Hematopoietic multipotent progenitor cell treated with erythropoietin and hydrocortisone succinate and interleukin-3 and kit ligand, for 8 days (in vitro differentiated cells): ENCODE measurements at places on chromosomes 6 and 20.

GRCh38 chr6:54112151-54112650, 958 bp downstream of the MLIP start:
- DNase-seq: no peak

DNA sequence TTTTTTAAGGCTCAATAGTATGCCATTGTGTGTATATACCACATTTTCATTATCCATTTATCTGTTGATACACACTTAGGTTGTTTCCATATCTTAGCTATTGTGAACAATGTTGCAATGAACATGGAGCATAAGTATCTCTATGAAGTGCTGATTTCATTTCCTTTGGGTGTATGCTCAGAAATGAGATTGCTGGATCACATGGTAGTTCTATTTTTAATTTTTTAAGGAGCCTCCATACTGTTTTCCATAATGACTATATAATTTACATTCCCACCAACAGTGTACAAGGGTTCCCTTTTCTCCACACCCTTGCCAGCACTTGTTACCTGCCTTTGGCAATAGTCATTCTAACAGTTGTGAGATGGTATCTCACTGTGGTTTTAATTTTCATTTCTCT, 15.1 kb upstream of the HLA-DOA start:
- DNase-seq: no peak

GRCh38 chr6:101150226-101150625, 243.3 kb upstream of the GRIK2 start:
- no peak for DNase-seq

DNA sequence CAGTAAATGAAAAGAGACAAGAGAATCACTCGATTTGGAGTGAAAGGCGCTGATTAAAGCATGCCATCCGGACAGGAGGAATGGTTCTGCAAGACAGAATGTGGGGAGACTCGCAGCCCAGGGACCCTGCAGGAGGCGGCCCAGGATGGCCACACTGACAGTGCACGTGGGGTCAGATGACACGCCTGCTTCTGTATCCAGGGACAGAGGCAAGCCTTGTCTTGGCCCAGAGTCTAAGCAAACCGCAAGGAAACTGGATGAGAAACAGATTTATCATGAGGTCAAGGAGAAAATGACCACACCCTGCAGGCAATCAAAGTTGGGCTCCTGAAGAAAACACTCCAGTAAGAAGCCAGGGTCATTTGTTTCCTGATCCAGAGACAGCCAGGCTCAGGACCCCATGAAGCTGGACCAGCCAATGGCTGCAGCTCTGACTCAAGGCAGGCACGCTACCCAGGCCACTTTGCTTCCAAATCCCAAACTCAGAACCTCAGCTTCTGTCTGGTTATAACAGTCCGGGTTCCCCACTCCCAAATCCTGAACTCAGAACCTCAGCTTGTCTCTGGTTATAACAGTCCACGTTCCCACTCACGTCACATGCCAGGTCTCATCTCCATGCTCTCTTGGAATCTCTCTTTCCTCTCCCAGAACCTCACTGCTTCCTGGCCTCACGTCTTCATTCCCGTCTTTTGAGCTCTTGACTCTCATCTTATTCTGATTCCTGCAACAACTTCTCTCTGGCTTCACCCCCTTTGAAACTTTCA, 144.9 kb upstream of the THBS2 start:
- DNase-seq: no peak

DNA sequence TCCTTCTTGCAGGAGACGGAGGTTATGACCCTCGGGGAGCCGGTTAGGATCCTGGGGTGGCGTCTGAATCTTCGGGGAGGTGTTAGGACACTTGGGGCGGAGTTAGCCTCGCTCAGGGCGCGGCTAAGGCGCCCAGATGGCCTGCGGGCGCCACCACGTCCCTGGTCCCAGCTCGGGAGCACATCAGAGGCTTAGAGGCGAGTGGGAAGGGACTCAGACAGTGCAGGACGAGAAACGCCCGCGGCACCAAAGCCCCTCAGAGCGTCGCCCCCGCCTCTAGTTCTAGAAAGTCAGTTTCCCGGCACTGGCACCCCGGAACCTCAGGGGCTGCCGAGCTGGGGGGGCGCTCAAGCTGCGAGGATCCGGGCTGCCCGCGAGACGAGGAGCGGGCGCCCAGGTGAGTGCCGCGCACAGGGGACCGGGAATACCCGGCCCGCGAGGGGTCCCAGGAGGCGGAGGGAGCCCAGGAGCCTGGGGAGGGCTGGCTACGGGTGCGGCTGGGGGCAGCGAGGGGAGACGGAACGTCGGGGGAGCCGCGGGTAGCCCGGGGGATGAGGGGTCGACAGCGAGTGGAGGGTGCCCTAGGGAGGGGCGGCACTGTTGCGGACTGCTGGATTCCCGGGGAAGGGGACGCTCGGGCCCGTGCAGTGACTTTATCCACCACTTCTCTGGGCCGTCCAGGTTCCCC, at the start of gene HCK:
HCK (plus strand) TSS at position 153 of the 688 bp plus-strand sequence.
- DNase-seq: no peak

GRCh38 chr6:147961481-147962141, 381.0 kb upstream of the SASH1 start:
- no peak for DNase-seq

DNA sequence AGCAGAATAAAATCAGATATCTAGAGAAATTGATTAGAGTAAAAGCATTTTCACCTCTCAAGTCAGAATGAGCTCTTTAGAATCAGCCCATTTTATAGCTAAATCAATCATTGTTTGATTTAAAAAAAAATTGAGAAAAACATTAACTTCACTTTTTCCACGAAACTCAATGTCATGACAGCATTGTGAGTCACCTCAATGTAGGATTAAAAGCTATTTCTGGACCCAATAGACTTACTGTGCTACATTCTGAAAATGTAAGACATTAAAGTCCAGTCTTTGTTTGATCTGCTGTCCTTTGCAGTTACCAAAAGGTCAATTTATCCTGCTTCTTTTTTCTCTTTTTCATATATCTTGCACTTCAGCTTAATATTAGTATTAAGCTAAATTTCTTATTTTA, 519.4 kb upstream of the ZNF337 start:
- no peak for DNase-seq
